CD8-positive, alpha-beta memory T cell (primary cell): ENCODE measurements at places on chromosomes 4 and X. TPM values are rescaled to one million over a fixed set of nuclear protein-coding genes. Genes with fewer than 3 reads are reported as not detected.

Gene CCSER1
- 0.12 TPM for polyA plus RNA-seq

Gene USP51
- 0.14 TPM for polyA plus RNA-seq

Gene DOK7
- not detected for polyA plus RNA-seq

Gene MAGEA2
- not detected for polyA plus RNA-seq

Gene CT55
- polyA plus RNA-seq: not detected

Gene SCML1
- polyA plus RNA-seq: 0.67 TPM

Gene LDOC1
- polyA plus RNA-seq: 19.3 TPM

Gene OSTC
- 154 TPM for polyA plus RNA-seq

Gene NDUFC1
- 146 TPM for polyA plus RNA-seq

GRCh38 chr4:47368211-47368610, 95.3 kb downstream of the COMMD8 start:
- H3K4me1 ChIP-seq: no peaks in the 10 kb centered on the region
- H3K27ac ChIP-seq: no peak overlapping the region
- no peaks in the 10 kb centered on the region for H3K36me3 ChIP-seq
- no peak overlapping the region for H3K4me3 ChIP-seq

- no peak overlapping the region for H3K27ac ChIP-seq
- H3K27me3 ChIP-seq: peaks cover 5% of the 10 kb centered on the region
Observed at GRCh38 chr4:46999566-46999965, 6.2 kb upstream of the GABRA4 start.

DNA sequence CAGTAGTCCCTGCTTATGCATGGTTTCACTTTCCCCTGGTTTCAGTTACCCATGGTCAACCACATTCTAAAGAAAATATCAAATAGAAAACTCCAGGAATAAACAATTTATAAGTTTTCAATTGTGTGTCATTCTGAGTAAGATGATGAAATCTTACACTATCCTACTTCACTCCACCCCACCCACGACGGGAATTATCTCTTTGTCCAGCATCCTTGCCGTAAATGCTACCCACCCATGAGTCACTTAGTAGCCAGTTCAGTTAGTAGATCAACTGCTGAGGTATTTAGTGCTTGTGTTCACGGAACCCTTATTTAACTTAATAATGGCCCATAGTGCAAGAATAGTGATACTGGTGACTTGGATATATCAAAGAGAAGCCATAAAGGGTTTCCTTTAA, 91.4 kb downstream of the KLHL13 start:
- no peaks in the 10 kb centered on the region for H3K36me3 ChIP-seq
- no peak overlapping the region for H3K27ac ChIP-seq
- DNase-seq: no peak

- no peaks in the 10 kb centered on the region for H3K4me1 ChIP-seq
- no peak overlapping the region for H3K27ac ChIP-seq
- no peaks in the 10 kb centered on the region for H3K36me3 ChIP-seq
- DNase-seq: no peak
- no peaks in the 10 kb centered on the region for H3K27me3 ChIP-seq
Observed at GRCh38 chr4:188246488-188246887, 107.2 kb downstream of the TRIML1 start.

DNA sequence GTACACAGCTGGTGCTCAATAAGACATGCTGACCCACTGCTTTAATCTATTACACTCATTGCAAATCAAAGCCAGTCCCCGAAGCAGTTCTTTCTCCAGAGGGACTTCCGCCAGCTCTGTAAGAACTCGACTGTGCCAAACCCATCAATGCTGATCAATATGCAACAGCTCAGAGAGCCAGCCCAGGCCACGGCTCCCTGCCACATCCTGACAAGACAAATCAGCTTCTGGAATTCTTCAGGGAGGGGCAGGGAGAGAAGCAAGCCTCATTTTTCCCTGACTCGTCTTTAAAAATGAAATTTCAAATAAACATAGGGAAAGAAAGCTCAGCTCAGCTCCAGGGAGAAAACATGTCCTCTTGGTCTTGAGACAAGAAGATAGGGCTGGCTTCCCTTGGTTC, 5.3 kb upstream of the ADRA2C start:
- H3K4me1 ChIP-seq: no peaks in the 10 kb centered on the region
- no peak overlapping the region for H3K27ac ChIP-seq
- peaks cover 6% of the 10 kb centered on the region for H3K27me3 ChIP-seq
- DNase-seq: no peak
- no peaks in the 10 kb centered on the region for H3K36me3 ChIP-seq

GRCh38 chrX:40772290-40772689, 36.9 kb upstream of the MED14 start:
- no peak for DNase-seq
- H3K4me3 ChIP-seq: no peak overlapping the region
- H3K27me3 ChIP-seq: no peaks in the 10 kb centered on the region
- H3K36me3 ChIP-seq: no peaks in the 10 kb centered on the region
- H3K27ac ChIP-seq: no peak overlapping the region
- H3K4me1 ChIP-seq: no peaks in the 10 kb centered on the region

GRCh38 chrX:16718824-16719333, 533 bp upstream of the SYAP1 start:
- H3K4me3 ChIP-seq: peak overlapping the region; percentile 79
- H3K27me3 ChIP-seq: no peaks in the 10 kb centered on the region
- H3K27ac ChIP-seq: peak overlapping the region; percentile 98
- no peak for DNase-seq

GRCh38 chrX:15207384-15207783, 62.5 kb downstream of the ASB9 start:
- H3K27me3 ChIP-seq: no peaks in the 10 kb centered on the region
- no peak overlapping the region for H3K27ac ChIP-seq
- H3K36me3 ChIP-seq: no peaks in the 10 kb centered on the region
- H3K4me1 ChIP-seq: peaks cover 24% of the 10 kb centered on the region
- DNase-seq: no peak

- no peaks in the 10 kb centered on the region for H3K27me3 ChIP-seq
- no peaks in the 10 kb centered on the region for H3K36me3 ChIP-seq
- H3K4me1 ChIP-seq: no peaks in the 10 kb centered on the region
- H3K27ac ChIP-seq: no peak overlapping the region
- no peak overlapping the region for H3K4me3 ChIP-seq
Observed at GRCh38 chr4:36172656-36173055, 71.7 kb downstream of the ARAP2 start.

DNA sequence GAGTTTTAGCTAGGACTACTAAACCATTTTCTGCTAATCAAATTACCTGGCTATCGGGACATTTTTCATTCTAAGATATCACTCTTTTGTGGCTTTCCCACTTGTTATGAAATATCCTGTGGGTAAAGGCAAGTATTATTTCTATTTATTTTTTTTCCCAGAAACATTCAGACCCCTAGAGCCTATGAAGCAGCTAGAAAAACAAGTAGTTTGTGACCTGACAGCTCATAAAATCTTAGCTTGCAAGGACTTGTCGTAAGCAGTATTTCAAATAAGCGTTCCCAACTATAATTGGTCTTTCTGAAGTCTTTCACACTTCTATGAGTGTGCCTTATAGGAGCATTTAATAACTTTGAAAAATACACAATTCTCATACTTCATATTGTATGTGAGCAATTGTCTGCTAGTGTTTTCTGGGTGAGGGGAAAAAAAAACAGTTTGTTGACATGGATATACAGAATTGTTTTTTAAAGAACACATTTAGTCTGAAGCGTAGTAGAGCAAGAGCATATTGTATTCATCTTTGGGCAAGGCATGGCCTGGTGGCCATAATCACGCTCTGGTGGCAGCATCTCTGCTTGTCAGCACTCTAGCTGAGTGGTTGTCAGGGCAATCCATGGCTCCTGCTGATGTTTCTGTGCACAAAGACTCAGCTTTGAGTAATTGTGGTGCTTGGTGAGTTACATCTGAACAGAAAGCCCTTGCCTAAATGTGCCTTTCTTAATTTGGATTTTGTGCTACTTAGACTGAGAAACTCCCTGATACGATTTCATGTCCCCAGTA, 2.6 kb downstream of the MCUB start:
- H3K4me1 ChIP-seq: peaks cover 66% of the 10 kb centered on the region
- DNase-seq: no peak
- no peaks in the 10 kb centered on the region for H3K36me3 ChIP-seq

GRCh38 chr4:15649914-15650545, 5.1 kb downstream of the FBXL5 start:
- H3K36me3 ChIP-seq: no peaks in the 10 kb centered on the region
- DNase-seq: peak; percentile 73
- no peak overlapping the region for H3K4me3 ChIP-seq

GRCh38 chrX:44314808-44315207, 28.7 kb downstream of the EFHC2 start:
- no peaks in the 10 kb centered on the region for H3K4me1 ChIP-seq
- H3K4me3 ChIP-seq: no peak overlapping the region
- H3K27ac ChIP-seq: peak overlapping the region; percentile 57
- no peaks in the 10 kb centered on the region for H3K36me3 ChIP-seq

GRCh38 chrX:139563251-139563650, 32.7 kb downstream of the F9 start:
- no peak for DNase-seq
- no peak overlapping the region for H3K27ac ChIP-seq
- no peaks in the 10 kb centered on the region for H3K27me3 ChIP-seq
- H3K4me1 ChIP-seq: no peaks in the 10 kb centered on the region

- no peaks in the 10 kb centered on the region for H3K4me1 ChIP-seq
- H3K4me3 ChIP-seq: no peak overlapping the region
- DNase-seq: no peak
- H3K27ac ChIP-seq: no peak overlapping the region
Observed at GRCh38 chr4:23602720-23603119, 287.1 kb downstream of the PPARGC1A start.

DNA sequence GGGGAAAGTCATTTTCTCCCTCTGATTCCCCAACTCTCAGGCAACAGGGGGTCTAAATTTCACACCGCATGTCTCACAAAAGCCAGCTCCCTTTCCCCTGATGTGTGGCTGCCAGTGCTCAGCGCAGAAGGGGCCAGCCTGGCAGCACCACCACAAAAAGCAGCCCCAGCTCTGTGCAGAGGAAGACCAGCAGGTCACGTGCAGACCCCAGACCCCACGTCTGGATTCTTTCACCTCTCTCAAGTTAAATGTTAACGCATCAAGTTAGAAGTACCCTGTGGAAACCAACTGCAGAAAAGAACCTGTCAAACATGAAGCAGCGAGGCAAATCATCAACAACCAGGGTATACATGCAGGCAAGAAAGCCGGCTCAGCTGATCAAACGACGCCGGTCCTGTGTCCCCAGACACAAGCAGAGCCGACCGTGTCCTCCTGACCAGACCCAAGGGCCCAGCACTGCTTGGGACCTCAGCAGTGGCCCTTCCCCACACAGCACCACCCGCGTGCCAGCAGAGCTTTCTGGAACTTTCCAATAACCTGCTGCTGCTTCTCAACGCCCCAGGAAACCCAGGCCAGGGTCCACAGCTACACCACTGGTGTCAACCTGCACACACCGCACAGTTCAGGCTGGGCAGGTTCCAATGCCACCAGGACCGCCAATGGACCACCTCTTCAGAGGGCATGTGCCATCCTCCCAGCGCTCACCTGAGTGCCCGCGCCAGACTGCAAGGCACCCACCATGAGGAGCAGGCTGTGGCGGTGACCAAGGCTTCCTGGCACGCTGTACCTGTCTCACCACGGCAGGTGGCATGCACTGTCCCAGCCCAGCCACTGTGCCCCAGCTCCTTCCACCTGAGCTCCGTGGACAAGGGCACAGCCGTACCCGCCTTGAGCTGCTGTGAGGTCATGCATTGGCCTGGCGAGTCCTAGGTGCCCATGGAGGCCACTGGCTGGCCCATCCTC, 4.0 kb downstream of the LRPAP1 start:
- no peak overlapping the region for H3K4me3 ChIP-seq
- H3K4me1 ChIP-seq: peaks cover 32% of the 10 kb centered on the region
- no peaks in the 10 kb centered on the region for H3K27me3 ChIP-seq
- no peak overlapping the region for H3K27ac ChIP-seq
- peaks cover 8% of the 10 kb centered on the region for H3K36me3 ChIP-seq

- no peaks in the 10 kb centered on the region for H3K36me3 ChIP-seq
- no peak for DNase-seq
Observed at GRCh38 chr4:137993232-137993631, 248.9 kb downstream of the SLC7A11 start.

DNA sequence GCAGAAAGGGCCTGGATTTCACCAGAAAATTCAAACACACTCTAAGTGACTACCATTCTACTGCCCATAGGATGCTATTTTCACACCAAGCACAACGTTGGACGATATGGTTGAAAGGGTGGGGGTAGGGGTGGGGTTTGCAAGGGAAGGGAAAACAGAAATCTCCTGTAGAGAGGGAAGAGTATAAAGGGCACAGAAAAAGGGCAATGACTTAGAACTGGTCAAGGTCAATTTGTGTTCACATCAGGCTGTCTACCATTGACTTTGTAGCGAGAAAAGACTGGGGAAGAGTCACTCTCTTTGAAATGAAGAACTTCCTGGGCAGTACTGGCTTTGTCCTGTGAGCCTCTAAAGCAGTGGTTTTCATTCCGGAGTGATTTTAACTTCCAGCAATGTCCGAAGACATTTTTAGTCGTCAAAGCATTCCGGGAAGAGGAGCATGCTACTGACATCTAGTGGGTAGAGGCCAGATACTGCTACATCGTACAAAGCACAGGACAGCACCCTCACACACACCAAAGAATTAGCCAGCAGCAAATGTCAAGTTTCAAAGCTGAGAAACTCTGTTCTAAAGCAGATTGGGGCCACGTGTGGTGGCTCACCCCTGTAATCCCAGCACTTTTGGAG, 48.4 kb upstream of the SLC7A3 start:
- H3K4me3 ChIP-seq: no peak overlapping the region
- no peaks in the 10 kb centered on the region for H3K27me3 ChIP-seq
- no peaks in the 10 kb centered on the region for H3K4me1 ChIP-seq

DNA sequence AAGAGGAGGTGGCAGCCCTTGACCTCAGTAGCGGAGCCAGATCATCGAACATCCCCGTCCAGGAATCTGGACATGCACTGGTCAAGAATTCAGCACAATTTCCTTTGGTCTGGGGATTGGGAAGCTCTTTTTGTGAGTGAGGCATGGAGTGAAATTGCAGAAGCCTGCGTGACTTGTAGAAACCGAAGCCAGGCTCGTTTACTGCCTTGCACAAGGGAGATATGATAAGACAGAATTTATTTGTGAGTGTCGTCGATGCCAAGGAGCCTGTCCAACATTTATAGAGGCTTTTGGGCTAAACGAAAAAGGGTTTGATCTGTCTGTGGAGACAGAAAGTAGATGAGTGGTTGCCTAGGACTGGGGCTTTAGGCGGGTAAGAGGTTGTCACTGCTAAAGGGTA, 50.6 kb downstream of the TBL1X start:
- no peaks in the 10 kb centered on the region for H3K36me3 ChIP-seq
- no peak for DNase-seq
- peaks cover 13% of the 10 kb centered on the region for H3K4me1 ChIP-seq
- no peaks in the 10 kb centered on the region for H3K27me3 ChIP-seq
- peak overlapping the region; percentile 6 for H3K4me3 ChIP-seq

DNA sequence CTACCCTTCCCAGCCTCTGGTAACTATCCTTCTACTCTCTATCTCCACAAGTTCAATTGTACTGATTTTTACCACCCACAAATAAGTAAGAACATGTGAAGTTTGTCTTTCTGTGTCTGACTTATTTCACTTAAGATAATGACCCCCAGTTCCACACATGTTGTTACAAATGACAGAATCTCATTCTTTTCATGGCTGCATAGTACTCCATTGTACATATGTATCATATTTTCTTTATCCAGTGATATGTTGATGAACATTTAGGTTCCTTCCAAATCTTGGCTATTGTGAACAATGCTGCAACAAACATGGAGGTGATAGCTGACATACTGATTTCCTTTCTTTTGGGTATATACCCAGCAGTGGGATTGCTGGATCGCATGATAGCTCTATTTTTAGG, 27.7 kb downstream of the GSX2 start:
- H3K4me1 ChIP-seq: no peaks in the 10 kb centered on the region
- no peak overlapping the region for H3K4me3 ChIP-seq
- no peak for DNase-seq
- H3K27ac ChIP-seq: no peak overlapping the region
- peaks cover 3% of the 10 kb centered on the region for H3K27me3 ChIP-seq

- H3K27ac ChIP-seq: no peak overlapping the region
- no peaks in the 10 kb centered on the region for H3K36me3 ChIP-seq
- H3K4me3 ChIP-seq: no peak overlapping the region
- DNase-seq: no peak
Observed at GRCh38 chr4:47968847-47969246, 47.6 kb downstream of the CNGA1 start.
